Thymus (tissue), 14 donors: ENCODE measurements at places on chromosomes 12 and 14. TPM values are rescaled to one million over a fixed set of nuclear protein-coding genes. Genes with fewer than 3 reads are reported as not detected.

Gene RFX4
- 0.05 TPM for total RNA-seq

DNA sequence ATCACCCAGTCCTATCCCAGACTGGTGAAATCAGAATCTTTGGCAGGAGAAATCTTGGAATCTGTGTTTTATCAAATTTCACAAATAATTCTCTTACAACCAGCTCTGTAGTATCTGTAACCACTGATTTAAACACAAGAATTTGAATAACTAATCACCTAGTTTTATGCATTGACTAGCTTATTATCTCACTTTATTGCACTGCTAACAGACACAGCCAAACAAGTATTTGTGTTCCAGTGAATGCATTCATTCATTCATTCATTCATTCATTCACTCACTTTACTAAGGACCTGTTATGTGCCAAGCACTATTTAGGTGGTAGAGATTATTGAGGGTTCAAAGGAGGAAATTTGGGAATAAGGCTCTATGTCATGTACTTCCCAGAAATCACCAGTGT lies 16.2 kb downstream of the LRRC74A start:
- H3K27ac ChIP-seq, result no peak overlapping the region
- no peak overlapping the region for H3K4me3 ChIP-seq
- no peaks in the 10 kb centered on the region for H3K4me1 ChIP-seq
- H3K27me3 ChIP-seq, result no peaks in the 10 kb centered on the region
- no peaks in the 10 kb centered on the region for H3K36me3 ChIP-seq
- DNase-seq, result no peak

- H3K4me1 ChIP-seq, result no peaks in the 10 kb centered on the region
- no peaks in the 10 kb centered on the region for H3K27me3 ChIP-seq
- no peak overlapping the region for H3K27ac ChIP-seq
- DNase-seq, result no peak
Measured at GRCh38 chr12:22406627-22407026, 72.1 kb upstream of the ST8SIA1 start.

- no peaks in the 10 kb centered on the region for H3K36me3 ChIP-seq
- no peak overlapping the region for H3K27ac ChIP-seq
- no peak overlapping the region for H3K4me3 ChIP-seq
- H3K27me3 ChIP-seq, result no peaks in the 10 kb centered on the region
- no peak for DNase-seq
Measured at GRCh38 chr12:19886639-19887064, 447.4 kb downstream of the AEBP2 start.

Gene KRT73
- 0.28 TPM for total RNA-seq
